ENCODE measurements at places on chromosomes 2 and 18.

DNA sequence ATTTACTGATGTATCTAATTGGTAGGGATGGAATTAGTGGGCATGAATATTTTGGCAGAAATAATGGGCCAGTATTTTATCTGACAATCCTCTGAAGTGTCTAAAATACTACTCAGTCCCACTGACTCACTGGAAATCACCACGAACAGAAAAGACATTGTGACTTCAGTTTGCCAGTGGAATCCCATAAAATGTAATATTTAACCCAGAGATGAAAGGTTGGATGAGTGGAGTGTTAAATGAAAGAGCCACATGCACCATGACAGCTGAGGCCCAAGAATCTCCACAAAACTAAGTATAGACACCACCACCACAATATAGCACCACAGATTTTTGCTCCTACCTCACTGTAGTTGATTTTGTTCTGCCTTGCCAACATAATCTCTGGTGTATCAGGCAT lies 103.9 kb downstream of the NEB start:
- no peak for DNase-seq

- DNase-seq, result peak; percentile 13
Measured at GRCh38 chr2:168025487-168026202, 221.8 kb downstream of the STK39 start.

GRCh38 chr18:72986103-72986502 lies 118.3 kb upstream of the NETO1 start:
- DNase-seq, result no peak

DNA sequence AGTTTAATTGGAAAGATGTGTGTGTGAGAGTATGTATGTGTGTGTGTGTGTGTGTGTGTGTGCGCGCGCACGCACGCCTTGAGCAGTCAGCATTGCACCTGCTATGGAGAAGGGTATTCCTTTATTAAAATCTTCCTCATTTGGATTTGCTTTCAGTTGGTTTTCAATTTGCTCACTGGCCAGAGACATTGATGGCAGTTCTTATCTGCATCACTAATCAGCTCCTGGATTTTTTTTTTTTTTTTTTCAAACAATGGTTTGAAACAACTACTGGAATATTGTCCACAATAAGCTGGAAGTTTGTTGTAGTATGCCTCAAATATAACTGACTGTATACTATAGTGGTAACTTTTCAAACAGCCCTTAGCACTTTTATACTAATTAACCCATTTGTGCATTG lies 48.0 kb downstream of the FEZ2 start:
- DNase-seq, result no peak

- no peak for DNase-seq
Measured at GRCh38 chr18:69022426-69022825, 224.5 kb downstream of the CCDC102B start.

DNA sequence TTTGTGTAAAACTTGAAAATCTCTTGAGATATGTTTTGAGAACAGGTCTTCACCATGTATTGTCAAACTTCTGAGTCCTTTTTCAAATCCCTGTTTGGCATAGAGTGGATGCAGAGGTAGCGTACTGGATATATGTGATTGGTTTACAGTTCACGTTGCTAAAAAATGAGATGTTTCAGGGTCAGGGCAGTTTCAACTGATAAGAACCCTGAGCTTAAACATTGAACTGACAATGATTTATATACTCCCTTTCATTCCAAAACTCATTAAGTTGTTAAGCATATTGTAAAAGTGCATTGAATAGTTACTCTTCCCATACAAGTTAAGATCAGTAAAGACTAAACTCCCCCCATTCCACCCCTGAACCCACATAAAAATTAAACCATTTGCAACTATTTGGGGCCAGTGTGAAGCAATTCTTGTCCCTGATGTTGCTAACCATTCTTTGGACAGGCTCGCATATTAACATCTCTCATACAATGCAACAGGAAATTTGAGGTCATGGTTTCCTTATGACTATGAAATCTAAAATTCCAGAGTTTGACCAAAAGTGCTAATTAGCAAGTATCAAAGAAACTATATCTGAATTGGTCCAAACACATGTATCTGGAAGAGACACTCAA lies 470.9 kb upstream of the ACVR2A start:
- DNase-seq, result no peak

DNA sequence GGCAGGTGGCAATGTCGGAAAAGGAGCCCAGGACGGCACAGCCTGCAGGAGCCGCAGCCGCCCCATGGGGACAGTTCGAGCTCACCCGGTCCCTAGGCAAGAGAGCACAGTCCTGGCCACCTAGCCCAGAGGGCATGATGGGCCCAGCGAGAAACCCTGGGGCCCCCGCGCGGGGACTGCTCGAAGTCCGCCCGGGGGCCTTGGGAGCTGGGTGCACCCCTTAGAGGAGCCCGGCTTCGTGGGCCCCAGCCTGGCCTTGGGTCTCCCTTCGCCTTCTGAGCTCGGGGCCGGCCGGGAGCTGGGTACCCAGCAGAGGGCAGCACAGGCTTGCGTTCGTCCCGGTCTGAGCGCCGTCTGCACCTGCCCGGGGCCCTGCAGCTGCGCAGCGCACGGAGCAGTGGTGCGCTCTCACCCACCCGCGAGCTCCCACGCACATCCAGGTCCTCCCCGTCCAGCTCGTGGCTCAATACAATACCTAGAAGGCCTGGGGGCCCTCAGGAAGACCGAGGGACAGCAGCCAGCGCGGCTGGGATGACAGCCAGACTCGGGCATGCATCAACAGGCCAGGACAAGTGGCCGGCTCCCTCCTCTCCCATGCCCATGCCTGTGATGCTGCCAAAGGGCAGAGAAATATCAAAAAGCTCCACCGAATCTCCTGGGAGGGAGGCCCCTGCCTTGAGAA lies 96.2 kb upstream of the ZNF532 start:
- no peak for DNase-seq

DNA sequence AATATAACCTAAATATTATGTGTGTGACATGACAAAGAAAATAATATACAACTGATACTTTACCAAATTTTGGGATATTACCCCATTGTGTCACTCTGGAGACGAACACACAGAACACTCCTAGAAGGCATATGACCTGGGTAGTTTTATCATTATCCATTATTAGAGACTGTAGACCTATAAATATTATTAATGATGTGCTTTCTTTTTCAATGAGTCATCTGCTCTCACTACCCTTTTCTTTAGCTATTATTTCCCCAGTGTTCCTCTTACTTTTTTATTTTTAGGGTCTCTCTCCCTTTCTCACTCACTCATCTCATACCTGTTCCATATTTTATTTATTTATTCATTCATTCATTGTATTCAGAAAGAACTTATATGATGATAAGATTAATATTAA lies 143.3 kb upstream of the ITGA4 start:
- no peak for DNase-seq

- DNase-seq, result peak; percentile 46
Measured at GRCh38 chr2:85066874-85067351, 66.3 kb upstream of the TCF7L1 start.

GRCh38 chr2:159553727-159554126 lies 62.6 kb downstream of the BAZ2B start:
- DNase-seq, result no peak

GRCh38 chr2:216545359-216545758 lies 46.7 kb downstream of the RPL37A start:
- DNase-seq, result peak; percentile 82

Data from AG09309 (cell line).